ENCODE measurements at places on chromosomes 6 and 20.

GRCh38 chr20:33524261-33524660 lies 34.4 kb downstream of the CBFA2T2 start:
- DNase-seq: no peak

- DNase-seq: no peak
These were observed 430 bp upstream of the FAM110A start for GRCh38 chr20:833121-833449.

DNA sequence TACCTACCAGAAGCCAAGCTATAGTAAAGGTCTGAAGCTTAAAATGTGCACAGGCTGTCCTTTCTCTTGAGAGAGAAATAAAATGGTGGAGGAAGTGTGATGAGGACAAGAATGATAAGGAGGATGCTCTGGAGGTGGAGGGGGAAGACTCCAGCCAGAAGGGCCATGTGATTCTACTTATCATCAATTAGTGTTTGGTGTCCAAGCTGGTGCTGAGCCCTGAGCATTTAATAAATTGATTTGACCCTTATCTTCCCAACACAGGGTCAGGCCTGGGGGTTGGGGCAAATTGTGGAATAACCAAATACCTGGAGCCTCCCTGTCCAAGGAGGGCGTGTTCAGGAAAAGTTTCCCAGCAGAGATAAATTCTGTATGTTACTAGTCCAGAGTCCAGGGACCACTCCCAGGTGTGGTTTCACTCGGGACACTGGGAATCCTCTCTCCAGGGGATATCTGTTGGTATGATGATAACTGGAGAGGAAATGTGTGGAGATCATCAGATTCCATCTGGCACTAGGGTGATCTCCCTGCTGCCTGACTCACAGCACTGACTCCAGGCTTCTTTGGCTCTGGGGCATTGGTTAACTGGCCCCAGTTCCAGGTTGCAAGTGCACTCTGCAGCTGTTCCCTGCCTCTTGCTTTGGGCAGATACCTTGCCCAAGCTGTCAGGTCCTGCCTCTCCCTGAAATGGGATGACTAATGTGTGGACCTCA lies 3.8 kb upstream of the MYBL2 start:
- DNase-seq: no peak

DNA sequence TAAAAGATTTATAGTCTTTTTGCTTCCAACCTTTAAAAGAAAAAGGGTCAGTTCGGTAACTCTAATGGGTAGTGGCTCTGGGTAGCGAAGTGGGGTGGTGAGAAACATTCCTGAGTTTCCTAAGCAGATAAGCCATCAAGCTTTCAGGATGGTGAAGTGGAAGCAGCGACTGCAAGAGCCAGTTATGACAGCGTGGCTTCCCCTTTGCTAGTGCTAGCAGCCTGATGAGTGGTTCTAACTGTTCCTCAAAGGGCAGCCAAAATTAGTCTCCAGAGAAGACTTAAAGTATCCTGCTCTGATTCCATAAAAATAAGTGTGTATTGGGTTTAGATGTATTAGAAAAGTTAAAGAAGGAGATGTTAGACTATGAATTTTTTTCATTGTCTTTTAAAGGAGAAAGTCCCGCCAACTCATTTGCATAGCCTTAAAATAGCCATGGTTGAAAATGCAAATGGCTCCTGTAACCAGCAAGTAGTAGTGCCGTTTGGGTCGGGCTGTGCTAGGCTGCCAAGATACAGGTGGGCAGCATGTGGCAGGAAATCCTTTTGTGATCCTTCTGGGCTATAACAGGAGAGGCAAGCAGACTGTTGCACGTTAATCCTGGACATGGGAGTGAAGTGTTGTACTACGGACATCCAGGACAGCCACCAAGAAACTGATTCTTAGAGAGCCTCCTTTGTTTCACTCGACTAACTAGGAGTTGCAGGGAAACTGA lies 18.0 kb downstream of the ELOVL2 start:
- DNase-seq: no peak

- DNase-seq: no peak
These were observed 208.7 kb downstream of the ALDH8A1 start for GRCh38 chr6:134741200-134741536.

DNA sequence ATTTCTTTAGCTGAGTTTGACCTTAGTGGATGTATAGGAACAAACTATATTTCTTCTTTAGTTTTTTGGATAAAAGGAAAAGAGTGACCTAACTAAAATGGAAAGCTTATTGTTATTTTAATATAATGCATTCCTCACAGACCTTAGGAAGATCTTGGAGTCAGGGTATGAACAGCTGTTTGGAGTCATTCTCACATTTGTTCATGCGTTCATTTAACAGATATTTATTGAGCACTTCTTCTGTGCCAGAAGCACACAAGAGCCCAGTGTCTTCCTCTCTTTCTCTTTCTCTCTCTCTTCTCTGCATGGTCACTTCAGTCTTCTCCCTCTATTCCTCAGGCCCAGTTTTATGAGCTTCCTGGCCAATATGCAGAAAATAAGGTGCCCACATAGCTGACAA lies 744.0 kb upstream of the MAP3K7 start:
- peak; percentile 32 for DNase-seq

- peak; percentile 55 for DNase-seq
These were observed 176.2 kb downstream of the KIF16B start for GRCh38 chr20:16397086-16397485.

GRCh38 chr20:43460172-43460829 lies 2.6 kb downstream of the SRSF6 start:
- no peak for DNase-seq

- no peak for DNase-seq
These were observed 47.6 kb upstream of the REV3L start for GRCh38 chr6:111530667-111531066.

DNA sequence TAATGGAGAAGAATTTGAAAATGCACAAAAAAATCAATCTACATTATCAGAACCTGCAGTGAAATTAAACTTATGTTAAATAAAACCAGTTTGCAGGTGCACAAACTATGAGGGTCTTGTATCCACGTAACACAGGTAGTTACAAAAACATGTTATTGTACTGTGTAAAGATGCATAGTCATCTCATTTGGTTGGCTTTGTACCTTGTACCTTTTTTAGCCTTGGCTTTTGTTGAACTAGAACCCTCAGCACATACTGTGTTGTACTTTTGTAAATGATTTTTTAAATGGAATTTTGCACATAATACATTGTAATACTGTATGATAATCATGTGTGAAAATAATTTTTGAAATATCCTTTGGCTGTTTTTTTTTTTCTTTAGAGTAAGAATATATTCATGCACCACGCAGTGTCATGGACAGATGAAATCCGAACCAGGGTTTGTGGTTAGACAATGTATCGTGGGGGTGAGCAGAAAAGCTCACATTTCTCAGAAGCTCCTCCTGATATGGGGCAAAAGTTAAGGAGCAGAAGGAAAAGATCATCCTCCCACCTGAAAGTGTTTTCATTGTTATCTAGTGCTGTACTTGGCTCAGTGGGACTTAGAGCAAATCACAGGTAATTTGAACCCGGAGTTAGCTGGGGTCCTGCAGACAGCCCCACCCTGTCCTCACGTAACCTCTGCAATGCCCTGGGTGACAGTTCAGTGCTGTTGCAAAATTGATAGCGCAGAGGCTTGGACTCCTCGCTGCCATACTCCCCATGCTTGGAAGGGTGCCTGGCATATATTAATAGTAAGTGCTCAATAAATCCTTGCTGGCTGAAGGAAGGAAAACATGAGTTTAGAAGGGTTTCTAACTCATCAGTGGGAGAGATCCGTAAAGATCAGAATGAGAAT lies 14.8 kb upstream of the NAA20 start:
- no peak for DNase-seq

DNA sequence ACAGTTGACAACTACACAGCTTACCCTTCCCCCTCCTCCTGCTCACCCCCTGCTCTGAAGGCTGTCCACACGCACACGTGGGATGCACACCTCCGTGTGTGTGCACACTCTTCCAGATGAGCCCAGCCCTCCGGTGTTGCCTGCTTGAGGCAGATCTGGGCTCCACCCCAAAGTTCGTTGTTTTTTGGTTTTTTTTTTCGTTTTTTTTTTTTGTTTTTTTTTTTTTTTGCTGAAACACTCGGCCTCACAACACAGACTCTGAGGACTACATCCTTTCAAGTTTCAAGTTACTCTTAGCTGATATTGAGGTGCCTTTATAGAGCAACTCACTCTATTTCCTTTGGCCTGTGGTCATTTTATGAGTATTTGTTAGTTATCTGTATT lies 88.2 kb downstream of the RREB1 start:
- no peak for DNase-seq

DNA sequence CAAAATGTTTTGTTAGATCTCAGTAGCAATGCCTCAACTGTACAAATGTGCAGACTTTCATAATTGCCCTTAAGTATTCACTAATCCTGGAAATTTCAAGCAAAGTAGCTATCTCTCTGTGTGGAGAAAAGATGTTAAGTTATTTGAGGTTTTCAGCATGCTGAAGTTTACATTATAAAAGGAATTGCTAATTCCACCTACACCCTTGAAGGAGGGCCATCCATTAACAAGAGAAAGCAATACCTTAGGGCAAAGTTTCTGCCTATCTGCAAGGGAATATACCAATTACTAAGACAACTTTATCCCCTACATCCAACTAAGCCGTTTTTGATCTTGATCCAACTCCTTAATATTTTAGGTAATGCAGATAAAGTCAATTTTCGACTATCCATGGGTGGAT lies 380.7 kb upstream of the BTBD3 start:
- no peak for DNase-seq

GRCh38 chr6:14953836-14954235 lies 292.0 kb upstream of the JARID2 start:
- no peak for DNase-seq

DNA sequence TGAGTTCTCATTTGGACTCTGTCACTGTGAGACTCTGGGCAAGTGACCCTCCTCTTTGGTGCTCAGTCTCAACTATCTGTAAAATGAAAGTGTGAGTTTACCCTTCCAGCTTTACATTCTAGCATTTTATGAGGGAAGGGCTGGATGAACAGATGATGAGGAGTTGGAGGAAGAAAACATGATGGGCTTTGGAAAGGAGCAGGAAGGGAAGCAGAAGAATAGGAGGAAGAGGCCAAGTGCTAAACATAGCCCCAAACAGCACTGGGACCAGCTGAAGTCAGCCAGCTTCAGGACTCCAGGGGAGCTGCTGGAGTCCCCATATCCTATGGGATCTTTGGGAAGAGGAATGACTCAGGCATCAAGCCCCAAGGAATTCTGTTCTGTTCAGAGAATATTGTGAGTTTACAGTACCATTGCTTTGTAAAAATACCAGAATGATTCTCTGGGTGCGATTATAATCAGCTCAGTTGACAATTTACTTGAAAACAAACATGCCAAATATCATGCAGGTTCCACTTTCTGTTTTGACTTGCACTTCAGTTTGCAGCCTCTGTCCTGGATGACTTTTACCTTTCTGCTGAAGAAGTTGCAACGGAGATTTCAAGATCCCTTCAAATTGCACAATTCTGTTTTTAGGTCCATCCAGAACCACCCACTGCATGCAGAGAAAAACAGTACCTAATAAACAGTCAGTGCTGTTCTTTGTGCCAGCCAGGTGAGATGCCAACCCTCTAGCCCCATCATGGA lies 3.2 kb downstream of the CD40 start:
- no peak for DNase-seq

GRCh38 chr6:82506526-82506925 lies 142.9 kb downstream of the TPBG start:
- DNase-seq: no peak

GRCh38 chr6:89299466-89299850 lies 15.6 kb downstream of the GABRR2 start:
- DNase-seq: no peak

GRCh38 chr6:50819904-50820868 lies 1.5 kb downstream of the TFAP2B start:
- DNase-seq: no peak

GRCh38 chr6:35496841-35497570 lies at the start of gene TEAD3:
Gene TEAD3 (minus strand): TSS chr6:35497079.
- DNase-seq: peak; percentile 92

GRCh38 chr20:38075161-38075998 lies 41.8 kb downstream of the RPRD1B start:
- no peak for DNase-seq

DNA sequence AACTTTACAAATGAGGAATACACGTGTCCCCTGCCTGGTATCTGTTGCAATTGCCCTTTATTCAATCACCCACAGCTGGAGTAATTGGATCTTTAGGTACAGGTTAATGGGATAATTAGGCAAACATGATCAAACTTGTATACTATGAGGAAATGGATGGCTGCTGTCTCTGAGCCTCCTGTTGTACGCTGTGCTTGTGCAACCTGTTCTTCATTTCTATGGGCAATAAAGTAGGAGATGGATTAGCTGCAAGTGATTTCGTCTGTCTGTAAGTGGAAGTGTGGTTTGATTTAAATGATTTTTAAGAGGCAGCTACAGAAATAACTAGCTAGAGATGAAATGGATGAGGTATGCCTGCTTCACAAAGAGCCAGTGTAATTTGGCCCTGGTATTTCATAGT lies 474.1 kb downstream of the RNF144B start:
- no peak for DNase-seq

DNA sequence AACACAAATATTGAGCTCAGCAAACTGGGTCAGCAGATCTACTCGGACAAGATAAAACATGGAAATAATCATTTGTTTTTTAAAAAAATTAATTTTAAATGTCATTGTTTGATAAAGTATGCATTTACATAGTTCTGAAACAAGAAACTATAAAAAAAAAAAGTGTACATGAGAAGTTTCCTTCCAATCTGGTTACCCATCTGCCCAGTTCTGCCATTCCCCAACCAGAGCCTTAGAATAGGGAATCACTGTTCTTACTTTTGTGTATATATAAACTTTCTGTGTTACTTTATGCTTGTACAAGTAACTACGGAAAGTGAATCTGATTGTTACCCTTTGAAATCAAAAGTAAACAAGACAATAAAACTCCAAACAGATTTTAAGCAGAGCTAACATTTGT lies 791.4 kb downstream of the HACE1 start:
- no peak for DNase-seq

DNA sequence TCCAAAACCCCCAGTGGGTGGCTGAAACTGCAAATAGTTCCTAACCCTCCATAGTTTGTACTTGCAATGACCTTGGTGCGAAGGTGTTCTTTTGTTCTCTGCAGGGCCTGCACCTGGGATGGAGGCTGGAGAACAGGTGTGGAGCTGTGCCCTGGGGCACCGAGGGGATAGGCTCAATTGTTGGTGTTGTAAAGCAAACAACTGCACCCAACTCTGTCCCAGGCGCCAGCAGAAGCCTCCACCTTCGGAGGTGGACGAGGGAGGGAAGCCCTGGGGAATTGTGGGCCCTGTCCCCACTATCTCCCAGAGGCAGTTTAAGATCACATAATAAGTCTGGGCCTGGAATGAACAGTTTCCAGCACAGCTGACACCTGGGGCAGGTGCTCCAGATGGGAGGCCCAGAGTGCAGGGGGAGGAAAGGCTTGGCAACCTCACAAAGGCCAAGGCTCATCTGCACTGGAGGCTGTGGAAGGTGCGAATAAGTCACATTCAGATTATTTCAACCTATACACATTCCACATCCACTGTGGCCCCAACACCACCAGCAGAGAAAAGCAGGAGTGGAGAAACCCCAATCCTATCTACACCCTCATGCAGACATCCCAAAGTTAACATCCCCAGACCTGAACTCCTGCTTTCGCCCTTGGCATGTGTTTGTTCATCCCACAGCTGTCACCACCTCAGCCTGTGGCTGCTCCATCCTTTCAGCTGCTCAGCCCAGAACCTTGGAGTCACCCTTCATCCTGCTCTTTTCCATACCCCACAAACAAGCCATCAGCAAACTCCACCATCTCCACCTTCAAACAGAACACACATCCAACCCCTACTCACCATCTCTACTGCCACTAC lies 12.3 kb upstream of the CBFA2T2 start:
- DNase-seq: no peak

- no peak for DNase-seq
These were observed 3.0 kb downstream of the TCEA2 start for GRCh38 chr20:64065974-64066343.

Data from left lung (tissue), 14 donors.